ENCODE measurements at places on chromosomes 11 and 22.

GRCh38 chr11:7275133-7275532 lies 23.4 kb downstream of the SYT9 start:
- no peak for DNase-seq

DNA sequence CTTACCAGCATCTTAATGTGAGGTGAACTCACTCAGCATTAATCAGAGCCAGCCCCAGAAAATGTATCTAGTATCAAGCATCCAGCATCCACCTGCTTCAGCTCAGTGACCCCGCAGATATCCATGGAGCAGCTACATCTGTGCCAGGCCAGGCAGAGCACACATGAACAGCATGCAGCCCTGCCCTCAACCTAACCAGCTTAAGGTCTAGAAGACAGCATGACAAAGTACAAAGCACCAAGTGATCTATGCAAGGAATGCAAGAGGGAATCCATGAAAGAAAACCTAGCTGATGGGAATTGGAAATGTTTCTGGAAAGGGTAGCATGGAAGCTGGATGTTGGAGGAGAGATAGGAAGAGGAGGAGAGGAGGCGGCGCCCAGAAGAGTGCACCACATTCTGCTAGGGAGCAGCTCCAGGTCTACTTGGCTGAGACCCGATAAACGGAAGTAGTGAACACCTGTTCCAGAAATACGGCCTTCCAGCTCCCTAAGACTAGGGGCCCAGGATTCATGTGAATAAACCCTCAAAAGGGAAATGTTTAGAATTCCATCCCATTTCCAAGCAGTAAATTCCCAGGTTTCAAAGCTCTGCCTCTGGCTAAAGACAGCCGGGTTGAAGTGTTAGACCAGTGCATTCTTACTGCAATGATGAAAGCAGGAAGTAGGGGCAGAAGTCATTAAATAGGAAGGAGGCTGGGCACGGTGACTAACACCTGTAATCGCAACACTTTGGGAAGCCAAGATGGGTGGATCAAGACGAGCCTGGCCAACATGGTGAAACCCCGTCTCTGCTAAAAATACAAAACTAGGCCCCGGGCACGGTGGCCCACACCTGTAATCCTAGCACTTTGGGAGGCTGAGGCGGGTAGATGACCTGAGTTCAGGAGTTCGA lies 23.5 kb upstream of the L3MBTL2 start:
- no peak for DNase-seq

- no peak for DNase-seq
These were observed 85.9 kb downstream of the WNT7B start for GRCh38 chr22:45891021-45891421.

- DNase-seq: no peak
These were observed 9.4 kb upstream of the SOX6 start for GRCh38 chr11:16365581-16366228.

GRCh38 chr11:85762226-85762625 lies 48.7 kb downstream of the SYTL2 start:
- no peak for DNase-seq

GRCh38 chr11:44823006-44823405 lies 96.2 kb downstream of the TSPAN18 start:
- DNase-seq: no peak

GRCh38 chr11:37947821-37948220 lies 1349.8 kb upstream of the RAG2 start:
- no peak for DNase-seq

GRCh38 chr11:124898263-124898680 lies 607 bp upstream of the ROBO4 start:
- no peak for DNase-seq

GRCh38 chr11:116950210-116950609 lies 112.8 kb upstream of the APOA1 start:
- DNase-seq: no peak

DNA sequence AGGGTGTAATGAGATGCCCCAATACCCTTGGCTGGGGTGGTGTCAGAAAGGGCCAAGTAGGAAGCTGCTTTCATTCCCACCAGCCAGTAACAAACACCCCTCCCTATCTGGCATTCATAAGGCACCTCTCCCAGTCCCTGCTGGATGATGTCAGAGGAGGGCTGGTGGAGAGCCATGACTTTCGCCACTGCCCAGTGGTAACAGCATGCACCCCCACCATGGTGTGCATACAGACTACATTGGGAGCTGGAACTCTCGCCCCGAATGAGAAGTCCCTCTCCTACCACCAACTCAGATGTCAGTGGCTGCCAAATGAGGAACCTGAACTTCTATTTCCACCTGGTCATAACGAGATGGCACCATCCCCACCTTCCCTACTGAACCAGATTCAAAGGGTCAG lies 73.3 kb downstream of the SGSM3 start:
- DNase-seq: no peak

DNA sequence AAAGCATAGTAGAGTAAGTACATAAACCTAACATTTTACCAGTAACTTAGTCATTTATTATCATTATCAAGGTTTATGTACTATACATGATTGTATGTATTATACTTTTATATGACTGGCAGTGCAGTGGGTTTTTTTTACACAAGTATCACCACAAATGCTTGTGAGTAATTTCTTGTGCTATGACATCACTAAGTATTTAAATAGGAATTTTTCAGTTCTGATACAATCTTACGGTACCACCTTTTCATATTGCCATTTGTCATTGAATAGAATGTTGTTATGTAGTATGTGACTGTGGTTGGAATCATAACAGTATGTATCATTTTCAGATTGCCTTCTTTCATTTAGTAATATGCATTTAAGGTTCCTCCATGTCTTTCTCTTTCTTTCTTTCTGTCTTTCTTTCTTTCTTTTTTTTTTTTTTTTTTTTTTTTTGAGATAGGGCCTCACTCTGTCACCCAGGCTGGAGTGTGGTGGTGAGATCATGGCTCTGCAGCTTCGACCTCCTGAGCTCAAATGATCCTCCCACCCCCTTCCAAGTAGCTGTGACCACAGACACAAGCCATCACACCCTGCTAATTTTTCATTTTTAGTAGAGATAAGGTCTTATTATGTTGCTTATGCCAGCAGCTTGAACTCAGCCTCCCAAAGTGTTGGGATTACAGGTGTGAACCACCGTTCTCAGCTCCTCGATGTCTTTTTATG lies 18.6 kb downstream of the ATM start:
- DNase-seq: no peak

GRCh38 chr22:35893698-35894097 lies 134.9 kb downstream of the RBFOX2 start:
- no peak for DNase-seq

DNA sequence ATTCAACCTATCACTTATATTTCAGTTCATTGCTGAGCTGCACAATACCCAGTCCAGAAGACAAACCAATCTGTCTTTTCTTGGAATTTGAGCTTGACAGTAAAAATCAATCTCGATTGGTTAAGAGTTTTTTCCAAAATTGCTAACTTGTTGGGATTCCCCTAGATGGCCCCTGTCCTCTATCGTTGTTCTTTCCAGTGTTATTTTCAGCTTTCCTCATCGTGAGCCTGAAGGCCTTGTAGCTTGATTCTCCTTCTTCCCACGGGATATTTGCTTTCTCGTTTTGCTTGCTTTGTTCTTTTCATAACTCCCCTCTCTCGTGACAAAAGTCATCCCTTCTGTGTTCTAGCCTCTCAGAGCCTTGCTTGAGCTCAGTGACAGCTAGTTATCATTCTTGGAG lies 3.1 kb downstream of the OR8B8 start:
- DNase-seq: no peak

GRCh38 chr11:93492464-93493251 lies 50.5 kb downstream of the SMCO4 start:
- no peak for DNase-seq

- no peak for DNase-seq
These were observed 3.3 kb upstream of the RCN1 start for GRCh38 chr11:32087597-32087996.

GRCh38 chr11:104451197-104451893 lies 287.4 kb upstream of the PDGFD start:
- DNase-seq: no peak

GRCh38 chr22:42548597-42549330 lies 5.0 kb upstream of the SERHL2 start:
- DNase-seq: no peak

DNA sequence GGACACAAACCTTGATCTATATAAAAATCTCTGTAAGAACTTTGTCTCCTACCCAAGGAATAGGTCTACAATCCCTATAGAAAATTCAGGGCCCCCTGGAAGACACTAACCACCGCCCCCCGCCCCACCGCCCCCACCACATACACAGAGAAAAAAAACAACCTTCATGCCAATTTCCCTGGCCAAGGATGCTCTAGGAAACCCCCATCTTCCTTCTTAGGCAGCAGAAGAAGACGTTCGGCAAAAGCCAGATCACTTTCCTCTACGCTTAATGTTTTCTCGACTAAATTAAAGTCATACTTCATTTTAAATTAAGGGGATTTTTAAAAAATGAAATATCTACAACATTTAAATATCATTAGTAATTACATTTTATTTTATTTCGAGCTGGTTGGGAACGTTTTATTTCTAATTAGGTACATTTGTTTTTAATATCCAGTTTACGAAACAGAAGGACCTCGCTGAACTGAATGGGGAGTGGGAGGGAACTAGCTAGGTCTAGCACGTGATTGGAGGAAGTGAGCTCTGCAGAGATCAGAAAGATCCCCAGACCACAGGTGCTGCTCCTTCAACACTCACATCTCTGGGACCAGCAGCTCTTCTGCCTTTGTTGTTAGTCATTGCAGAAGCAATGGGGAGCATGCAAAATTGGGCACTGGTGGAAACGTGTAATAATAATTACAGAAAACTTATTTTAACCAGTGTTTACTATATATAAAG lies 472.3 kb downstream of the MN1 start:
- DNase-seq: no peak

GRCh38 chr11:94790197-94790596 lies 22.0 kb downstream of the AMOTL1 start:
- no peak for DNase-seq

- no peak for DNase-seq
These were observed 43.0 kb upstream of the KLHL35 start for GRCh38 chr11:75475767-75476650.

- DNase-seq: no peak
These were observed 7.9 kb downstream of the RGL4 start for GRCh38 chr22:23698673-23699235.

DNA sequence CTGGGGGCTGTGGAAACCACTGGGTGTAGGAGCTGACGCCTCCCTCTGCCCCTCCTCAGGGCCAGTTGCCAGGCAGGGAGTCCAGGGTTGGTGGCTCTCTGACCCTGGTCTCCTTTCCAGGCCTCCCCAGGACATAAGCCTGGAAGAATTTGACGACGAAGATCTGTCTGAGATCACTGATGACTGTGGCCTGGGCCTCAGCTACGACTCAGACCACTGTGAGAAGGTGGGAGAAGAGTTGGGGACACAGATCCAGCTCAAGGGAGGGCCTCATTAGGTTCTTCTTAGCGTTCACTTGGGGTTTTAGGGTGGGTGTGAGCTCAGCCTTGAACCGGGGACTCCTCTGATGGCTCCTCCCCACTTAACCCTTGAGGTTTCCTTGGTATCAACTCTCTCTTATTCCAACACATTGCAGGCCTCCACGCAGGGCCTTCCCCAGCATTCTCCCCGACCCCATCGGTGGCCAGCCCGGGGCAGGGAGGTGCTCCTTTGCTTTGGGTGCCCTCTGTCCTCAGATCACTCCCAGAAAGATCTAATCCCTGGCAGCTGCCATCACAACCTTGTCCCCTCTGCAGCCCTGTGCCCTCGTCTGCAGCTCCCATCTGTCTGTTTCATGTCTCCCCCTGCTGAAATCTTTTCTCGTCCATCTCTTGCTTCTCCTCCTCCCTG lies 1.2 kb downstream of the MAPK8IP2 start:
- DNase-seq: no peak

GRCh38 chr11:6219359-6219758 lies 14.0 kb downstream of the C11orf42 start:
- DNase-seq: no peak

DNA sequence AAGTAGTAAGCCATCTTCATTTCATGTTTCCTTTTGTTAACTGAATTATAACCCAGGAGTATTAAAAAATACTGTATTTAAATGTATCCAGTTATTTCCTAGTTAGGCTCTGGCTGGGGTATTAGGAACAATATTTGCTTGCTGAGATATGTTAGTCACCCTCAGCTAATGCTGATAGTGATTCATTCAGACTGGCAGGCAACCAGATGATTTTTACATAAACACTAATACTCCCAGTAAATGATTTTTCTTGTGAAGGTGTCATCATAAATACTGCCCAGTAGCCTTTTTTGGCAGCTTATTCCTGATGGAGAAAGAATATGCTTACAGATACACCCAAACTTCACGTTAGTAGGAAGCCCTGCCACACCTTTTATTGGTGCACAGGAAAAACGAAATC lies 8.1 kb downstream of the YWHAH start:
- DNase-seq: no peak

GRCh38 chr11:69244266-69244665 lies 49.7 kb upstream of the MYEOV start:
- DNase-seq: no peak

- no peak for DNase-seq
These were observed 111.0 kb downstream of the ST3GAL4 start for GRCh38 chr11:126466236-126467045.

DNA sequence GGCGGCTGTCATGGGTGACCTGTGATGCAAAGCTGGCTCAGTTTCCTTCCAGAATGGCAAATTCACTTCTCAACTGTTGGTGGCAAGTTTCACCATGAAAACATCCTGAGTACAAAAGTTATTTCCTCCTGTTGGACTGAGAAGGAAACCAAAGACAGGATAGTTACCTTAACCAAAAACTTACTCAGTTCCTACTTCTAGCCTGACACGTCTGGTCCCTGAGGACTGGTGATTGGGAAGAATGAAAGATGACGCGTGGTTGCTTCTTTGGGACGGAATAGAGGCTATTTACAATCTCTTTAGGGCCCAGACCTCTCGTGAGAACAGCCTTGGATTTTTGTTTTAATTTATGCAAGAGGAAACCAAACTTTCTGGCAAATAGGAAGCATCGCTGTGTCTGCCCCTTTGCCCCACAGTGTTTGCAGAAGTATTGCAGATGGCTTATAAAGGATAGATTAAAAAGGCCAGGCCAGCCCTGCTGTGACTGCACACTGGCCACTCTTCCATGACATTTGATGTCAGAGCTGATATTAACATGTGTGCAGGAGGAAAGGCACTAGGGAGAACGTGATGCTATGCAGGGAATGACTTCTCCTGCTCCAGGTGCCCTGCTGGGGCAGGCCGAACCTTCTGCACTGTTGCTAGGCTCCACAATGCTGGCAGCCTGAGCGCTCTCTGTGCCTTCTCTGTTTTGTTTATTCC lies 7.6 kb downstream of the VPS26B start:
- DNase-seq: no peak

GRCh38 chr11:46309814-46310259 lies 32.4 kb downstream of the CREB3L1 start:
- no peak for DNase-seq

DNA sequence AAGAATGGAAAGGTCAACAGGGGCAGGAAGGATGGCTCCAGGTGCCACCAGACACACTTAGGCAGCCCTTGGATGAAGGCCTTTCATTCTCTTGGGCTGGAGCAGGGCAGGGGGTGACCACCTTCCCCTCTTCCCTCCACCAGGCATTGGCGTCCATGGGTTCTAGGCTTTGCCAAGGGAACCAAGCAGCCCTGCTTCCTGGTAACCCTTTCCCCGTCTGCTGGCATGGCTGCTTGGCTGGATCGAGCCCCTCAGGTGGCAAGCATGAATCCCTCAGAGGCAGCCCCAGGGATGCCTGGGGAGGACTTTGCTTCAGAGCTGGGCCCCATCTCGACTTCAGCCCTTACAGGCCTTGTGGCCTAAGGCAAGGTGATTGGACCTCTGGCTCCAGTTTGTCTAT lies 185.1 kb upstream of the SYT13 start:
- DNase-seq: no peak

Measured in stimulated activated CD4-positive, alpha-beta T cell treated with anti-CD3 and anti-CD28 coated beads, Interleukin-1b, Interleukin-23, amount 100 ng/mL, for 24 hours (primary cell).